ENCODE measurements at places on chromosomes 6 and 20.
A peak's percentile ranks its signal among the peaks of the same experiment; 100 is the strongest.

DNA sequence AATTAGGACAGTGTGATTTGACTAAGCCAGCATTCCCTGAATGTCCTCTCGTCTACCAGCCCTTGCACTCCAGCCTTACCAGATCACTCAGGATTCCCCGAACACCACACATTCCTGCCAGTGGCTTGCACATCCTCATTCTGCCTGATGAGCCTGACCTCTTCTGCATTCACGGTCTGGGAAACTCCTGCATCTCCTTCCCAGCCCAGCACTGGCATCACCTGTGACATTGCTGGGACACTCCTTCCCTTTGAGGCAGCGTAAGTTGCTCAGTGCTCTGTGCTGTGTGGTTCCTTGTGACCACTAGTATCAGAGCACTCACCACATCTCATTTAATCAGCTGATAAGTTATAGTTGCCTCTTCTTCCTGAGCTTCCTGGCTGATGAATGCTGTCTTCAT lies 17.3 kb downstream of the NCOA7 start:
- no peak for DNase-seq

GRCh38 chr20:53865901-53866793 lies 204.2 kb downstream of the BCAS1 start:
- peak; percentile 14 for DNase-seq

GRCh38 chr6:35208419-35208818 lies 5.3 kb upstream of the SCUBE3 start:
- DNase-seq: no peak

- DNase-seq: peak; percentile 64
Observed at GRCh38 chr6:42960243-42961019, at the start of gene GNMT. GNMT (plus strand) TSS chr6:42960754; CDS start chr6:42960768, 14 bp downstream.

DNA sequence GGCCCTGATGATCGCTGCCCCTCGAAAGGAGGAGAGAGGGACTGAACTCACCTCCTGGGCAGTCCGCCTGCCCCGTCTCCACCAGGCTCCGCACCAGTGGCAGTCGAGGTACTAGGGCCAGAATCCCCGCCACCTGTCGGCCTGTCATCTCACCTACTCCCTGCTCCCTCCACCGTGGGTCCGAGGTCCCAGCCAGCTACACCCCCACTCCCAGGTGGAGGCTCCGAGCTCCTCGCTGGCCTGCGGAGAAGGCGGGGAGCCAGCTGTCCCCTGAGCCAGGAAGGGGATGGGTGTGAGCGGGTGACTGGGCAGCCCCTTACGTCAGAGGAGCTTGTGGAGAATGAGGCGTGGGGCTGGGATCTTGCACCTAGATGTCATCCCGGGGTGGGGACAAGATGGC lies 1066.5 kb upstream of the MANEA start:
- DNase-seq: no peak

- DNase-seq: peak; percentile 33
Observed at GRCh38 chr20:1212607-1213396, 9.5 kb downstream of the C20orf202 start.

DNA sequence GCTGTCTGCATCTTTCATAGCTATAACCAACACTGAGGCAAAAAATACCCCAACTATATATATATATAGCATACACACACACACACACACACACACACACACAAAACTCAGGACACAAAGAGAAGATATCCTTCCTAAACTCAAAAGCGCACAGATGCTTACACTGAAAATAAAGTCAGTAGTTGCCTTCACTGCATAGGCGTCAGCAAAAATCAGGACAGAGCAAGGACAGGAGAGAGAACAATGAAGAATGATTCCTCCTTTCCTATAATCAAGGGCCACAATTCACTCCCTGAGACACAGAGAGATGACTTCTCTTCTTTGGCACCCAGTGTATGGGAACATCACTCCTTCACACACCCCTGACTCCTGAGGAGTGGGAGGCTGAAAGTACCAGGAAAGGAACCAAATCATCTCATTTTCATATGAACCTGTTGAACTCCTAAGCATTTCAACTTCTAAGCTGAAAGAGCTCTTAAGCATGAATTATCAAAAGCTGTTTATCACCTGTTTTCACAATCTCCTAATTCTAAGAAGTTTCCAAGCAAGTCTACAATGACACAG lies 141.4 kb downstream of the HIVEP2 start:
- DNase-seq: no peak

DNA sequence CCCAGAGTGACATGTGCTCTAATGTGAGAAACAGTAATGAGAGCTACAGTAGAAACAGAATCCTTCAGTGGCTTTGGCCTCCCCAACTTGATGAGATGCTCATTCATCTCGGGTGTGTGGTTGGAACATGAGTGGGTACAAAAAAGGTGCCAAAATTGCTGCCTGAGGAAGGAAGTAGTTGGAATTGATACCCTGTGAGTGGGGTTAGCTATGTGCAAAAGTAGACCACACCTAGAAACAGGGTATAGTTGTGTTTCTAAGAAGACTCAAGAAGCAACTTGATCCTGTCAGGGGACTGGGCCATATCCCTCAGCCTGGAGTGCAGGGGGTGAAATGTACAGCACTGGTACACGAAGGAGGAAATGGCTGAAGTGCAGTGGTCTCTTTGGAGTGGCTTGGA lies 206.4 kb upstream of the SUPT3H start:
- DNase-seq: no peak

DNA sequence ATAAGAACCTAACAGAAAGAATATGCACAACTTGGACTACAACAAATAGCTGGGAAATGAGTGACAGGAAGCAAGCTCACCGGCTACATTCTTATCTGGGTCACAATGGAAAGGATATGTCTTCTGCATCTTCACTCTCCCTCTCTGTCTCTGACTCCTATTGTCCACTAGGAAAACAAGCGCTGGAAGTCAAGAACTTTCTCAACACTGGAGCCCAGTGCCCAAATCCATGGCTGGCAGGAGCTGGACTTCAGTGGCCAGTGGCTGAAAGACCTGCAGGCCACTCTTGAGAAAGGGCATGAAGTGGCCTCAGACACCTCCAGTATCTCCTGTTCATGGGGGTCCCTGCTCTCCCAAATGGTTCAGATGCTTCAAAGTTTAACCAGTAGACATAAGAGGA lies 62.0 kb downstream of the FAM50B start:
- no peak for DNase-seq

DNA sequence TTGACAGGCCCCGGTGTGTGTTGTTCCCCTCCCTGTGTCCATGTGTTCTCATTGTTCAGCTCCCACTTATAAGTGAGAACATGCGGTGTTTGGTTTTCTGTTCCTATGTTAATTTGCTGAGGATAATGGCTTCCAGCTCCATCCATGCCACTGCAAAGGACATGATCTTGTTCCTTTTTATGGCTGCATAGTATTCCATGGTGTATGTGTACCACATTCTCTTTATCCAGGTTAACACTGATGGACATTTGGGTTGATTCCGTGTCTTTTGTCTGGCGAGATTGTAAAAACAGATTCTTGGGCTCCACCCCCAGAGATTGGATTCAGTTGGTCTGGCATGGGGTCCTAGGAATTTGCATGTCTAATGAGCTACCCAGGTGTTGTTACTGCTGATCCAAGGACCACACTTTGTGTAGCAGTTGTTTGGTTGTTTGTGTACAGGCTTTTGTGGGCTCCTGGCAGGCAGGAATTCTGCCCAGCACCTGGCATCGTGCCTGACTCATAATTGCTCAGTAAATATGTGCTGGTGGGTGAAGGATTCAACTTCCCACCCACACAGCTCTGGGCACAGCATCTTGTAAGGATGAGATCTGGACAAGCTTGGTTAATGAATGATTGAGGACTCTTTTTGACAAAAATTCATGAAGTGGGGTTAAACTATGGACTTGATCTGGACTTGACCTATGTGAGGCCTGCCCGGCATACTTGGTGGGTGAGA lies 5.2 kb downstream of the TOX2 start:
- no peak for DNase-seq

- DNase-seq: no peak
Observed at GRCh38 chr6:113486199-113486598, 370.9 kb upstream of the MARCKS start.

- DNase-seq: no peak
Observed at GRCh38 chr6:111154981-111155380, 67.7 kb downstream of the SLC16A10 start.

DNA sequence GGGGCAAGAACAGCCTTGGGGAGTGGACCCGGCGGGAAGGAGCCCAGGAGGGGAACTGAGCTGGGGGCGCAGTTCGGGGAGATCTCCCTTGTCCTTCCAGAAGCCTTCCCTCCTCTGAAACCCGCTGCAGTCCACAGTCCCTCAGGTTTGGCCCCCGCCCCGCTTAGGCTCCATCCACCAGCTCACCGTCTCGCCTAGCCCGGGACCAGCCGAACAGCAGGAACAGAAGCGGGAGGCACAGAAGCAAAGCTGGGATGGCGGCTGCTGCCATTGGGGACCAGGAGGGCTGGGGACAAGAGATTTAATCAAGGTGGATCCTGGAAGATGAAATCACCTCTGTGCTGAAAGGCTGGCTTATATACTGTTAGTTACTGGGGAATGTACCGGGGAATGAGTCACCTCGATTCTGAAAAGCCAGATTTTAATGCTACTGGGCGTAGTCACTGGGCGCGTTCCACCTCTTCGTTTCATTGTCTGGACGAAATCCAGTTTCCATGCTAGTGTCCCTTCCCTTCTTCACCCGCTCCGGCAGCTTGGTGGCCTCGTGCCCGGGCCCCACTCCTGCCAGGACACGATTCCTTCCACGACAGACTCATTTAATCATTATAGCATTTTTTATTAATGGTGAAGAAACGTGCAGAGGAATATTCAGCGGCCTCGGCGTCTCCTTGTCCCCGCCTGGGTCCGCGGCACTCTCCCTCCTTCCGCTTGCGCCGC lies at the start of gene RAET1L:
TSS of gene RAET1L (minus strand) at position 332 of the 717 bp plus-strand sequence. CDS start at position 271, 61 bp downstream.
- DNase-seq: no peak

- DNase-seq: no peak
Observed at GRCh38 chr6:84854811-84855400, 90.5 kb upstream of the TBX18 start.

- no peak for DNase-seq
Observed at GRCh38 chr6:89172131-89172530, 26.3 kb downstream of the PM20D2 start.

- DNase-seq: peak; percentile 40
Observed at GRCh38 chr6:126625019-126625418, 285.1 kb downstream of the CENPW start.

DNA sequence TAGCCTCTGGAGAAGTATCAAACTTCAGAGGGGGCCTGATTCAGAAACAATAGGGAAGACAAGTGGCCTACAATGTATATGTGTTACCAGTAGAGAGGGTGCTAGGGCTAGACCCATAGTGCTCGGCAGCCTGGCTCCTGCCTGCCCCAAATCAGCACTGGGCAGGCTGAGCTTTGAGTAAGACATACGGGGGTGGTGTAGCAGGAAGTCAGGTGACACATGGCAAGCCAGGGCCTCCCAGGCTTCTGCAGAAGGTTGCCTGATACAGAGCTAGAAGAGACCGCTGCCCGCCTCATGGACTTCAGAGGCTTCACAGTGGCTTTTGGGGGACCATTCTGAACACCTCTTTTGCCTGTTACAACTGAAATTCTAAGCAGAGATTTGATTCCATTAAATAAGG lies 43.4 kb downstream of the RALY start:
- DNase-seq: no peak

DNA sequence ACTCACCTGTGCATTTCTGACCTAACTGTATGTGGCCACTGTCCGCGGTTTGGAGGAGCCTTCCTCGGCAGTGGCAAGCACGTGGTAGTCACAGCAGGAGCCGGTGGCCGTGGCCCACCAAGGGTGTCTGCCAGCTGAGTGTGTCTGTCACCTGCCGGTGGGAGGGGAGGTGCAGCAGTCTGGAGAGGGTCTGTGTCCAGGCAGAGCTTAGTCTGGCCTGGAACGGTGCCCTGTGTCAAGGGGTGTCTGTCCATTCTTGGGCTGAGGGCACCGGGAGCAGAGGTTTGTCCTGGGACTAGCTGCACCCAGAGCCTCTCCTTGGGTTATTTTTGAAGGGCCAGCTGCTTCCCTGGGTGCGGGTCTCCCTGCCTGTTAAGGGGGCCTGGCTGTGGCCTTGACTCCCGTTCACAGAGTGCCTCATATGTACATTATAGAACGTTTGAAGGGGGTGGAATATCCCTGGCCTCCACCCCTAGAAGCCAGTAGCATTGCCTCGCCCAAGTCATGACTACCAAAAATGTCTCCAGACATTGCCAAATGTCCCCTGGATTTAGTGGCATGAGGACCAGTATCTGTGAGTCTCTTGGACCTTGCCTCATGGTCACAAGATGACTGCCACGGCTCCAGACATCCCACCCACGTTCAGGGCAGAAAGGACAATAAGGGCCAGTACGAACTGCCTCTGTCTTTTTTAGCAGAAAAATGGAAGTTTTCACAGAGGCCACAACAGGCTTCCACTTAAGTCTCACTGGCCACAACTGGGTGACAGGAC lies 5.2 kb downstream of the RBM38 start:
- no peak for DNase-seq

- DNase-seq: no peak
Observed at GRCh38 chr20:33387177-33387576, 14.1 kb downstream of the CDK5RAP1 start.

- no peak for DNase-seq
Observed at GRCh38 chr6:34090529-34090928, 55.4 kb downstream of the GRM4 start.

- DNase-seq: no peak
Observed at GRCh38 chr6:156809034-156809433, 31.9 kb downstream of the ARID1B start.

GRCh38 chr6:54698974-54699373 lies 147.6 kb upstream of the FAM83B start:
- DNase-seq: no peak

DNA sequence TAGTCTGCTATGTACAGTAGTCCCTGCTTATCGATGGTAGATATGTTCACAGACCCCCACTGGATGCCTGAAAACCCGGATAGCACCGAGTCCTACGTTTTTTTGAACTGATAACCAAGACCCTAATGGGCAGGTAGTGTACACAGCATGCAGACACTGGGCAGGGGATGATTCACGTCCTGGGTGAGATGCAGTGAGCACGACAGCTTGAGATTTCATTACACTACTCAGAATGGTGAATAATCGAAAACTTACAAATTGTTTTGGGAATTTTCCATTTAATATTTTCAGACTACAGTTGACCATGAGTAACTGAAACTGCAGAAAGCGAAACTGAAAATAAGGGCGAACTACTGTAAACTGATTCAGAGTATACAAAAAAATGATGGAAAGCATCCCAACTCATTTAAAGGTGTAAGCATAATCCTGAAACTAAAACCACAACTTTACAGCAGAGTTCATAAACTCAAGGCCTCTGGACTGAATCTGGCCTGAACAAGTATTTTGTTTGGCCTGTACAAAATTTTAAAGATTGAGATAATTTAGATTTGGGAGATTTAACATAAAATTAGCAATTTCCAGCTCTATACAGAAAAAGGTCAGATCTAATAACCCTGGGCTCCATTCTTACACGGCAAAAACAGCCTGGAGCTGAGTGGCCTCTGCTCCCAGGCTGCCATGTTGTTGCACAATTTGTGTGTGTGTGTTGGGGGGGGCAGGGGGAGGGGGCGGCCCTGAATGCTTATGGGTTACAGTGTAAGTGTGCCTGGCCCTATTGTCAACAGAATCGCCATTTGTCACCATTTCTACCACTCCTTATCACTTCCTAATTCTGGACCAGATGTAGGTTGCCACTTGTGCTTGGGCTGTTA lies 34.9 kb downstream of the RNF24 start:
- no peak for DNase-seq

- no peak for DNase-seq
Observed at GRCh38 chr6:151276112-151276740, 36.5 kb downstream of the AKAP12 start.

GRCh38 chr6:113464536-113464935 lies 392.6 kb upstream of the MARCKS start:
- no peak for DNase-seq
